ENCODE measurements at places on chromosomes 2 and 18. TPM values are rescaled to one million over a fixed set of nuclear protein-coding genes. Genes with fewer than 3 reads are reported as not detected.

The AQP12A gene
- total RNA-seq, result not detected

The CDK5R2 gene
- not detected for total RNA-seq

The RRM2 gene
- 222 TPM for total RNA-seq

The SERPINB7 gene
- total RNA-seq, result not detected

The RNF125 gene
- total RNA-seq, result 43.3 TPM

The DTNB gene
- 31.2 TPM for total RNA-seq

The TRAF3IP1 gene
- 7.0 TPM for total RNA-seq

The ATP9B gene
- 24.1 TPM for total RNA-seq

The DNAJC5G gene
- total RNA-seq, result not detected

The KIDINS220 gene
- total RNA-seq, result 39.6 TPM

The CEP192 gene
- total RNA-seq, result 36.6 TPM

The RESP18 gene
- not detected for total RNA-seq

The PMAIP1 gene
- 96.5 TPM for total RNA-seq

The UPP2 gene
- not detected for total RNA-seq

The C2orf80 gene
- total RNA-seq, result not detected

DNA sequence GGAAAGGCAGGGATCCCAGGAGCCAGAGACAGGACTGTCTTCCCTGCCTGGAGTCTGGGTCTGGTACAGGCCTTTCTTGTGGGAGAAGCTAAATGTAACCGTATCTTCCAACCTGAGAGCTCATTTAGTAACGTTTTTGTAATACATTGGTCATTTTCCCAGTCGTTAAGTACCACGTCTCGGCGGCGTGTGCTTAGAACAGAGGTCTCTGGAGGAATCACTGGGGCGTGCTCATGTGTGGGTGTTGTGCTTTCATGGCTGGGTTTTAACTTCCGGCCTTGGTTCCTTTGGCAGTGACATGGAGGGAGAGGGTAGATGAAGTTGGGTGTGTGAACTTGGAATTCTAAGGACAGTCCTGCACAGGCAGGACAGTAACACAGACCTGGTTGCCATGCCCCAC is 79.7 kb downstream of the NCK2 start:
- DNase-seq, result no peak

- DNase-seq, result no peak
Measured at GRCh38 chr2:223047260-223047761, 4.7 kb upstream of the KCNE4 start.

GRCh38 chr18:13390711-13391110 is 172.2 kb downstream of the LDLRAD4 start:
- DNase-seq, result no peak

DNA sequence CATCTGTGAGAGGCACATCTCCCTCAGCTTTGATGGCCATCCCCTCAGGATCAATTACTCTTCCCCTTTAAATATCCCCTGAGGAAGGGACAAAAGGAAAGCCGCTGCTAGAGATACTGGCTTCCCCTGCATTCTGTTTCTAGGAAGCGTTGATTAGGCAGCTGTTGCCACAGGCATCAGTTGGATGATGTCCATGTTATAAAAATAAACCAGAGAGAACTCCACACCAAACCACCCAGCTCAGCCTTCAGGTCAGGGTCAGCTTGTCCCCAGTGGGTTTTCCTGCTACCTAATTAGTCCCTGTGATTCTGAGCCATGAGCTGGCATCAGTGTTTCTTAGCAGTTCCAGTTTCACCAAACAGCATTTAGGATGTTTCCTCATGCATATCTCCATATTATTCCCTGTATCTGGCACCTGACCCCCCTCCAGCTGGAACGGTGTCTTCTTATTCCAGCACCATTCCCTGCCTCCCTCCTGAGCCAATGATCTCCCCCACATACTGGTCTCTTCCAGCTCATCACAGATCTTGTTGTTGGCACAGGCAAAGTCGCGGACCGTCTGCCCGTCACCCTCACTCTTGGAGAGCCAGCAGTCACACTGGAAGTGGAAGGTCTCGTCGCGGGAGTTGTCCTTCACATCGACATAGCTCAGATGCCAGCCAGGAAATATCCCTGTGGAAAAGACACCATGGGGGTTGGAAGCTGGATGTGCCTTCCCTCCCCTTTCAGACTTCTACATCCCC is 168.4 kb downstream of the LOXHD1 start:
- no peak for DNase-seq

DNA sequence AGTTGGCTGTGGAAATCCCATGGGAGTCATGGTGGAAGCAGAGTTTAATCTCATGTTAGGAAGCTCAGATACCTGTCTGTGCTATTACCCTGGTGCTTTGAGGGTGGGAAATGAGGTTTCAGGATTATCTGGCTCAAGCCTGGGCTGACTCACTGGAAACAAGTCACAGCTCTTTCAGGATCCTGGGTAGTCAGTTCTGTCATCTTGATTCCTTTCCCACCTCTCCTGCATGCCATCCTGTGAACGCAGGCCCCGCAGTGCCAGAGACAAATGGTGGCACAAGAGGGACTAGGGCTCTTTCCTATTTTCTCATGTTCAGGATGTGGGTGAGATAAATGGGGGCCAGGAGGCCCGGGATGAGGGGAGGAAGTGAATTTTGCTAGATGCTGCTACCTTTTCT is 3.7 kb upstream of the FAM136A start:
- DNase-seq, result no peak

- DNase-seq, result no peak
Measured at GRCh38 chr2:47230418-47230817, 75.3 kb upstream of the STPG4 start.

- no peak for DNase-seq
Measured at GRCh38 chr18:61333746-61334490, 688 bp downstream of the CDH20 start.

GRCh38 chr2:185802926-185803325 is 64.3 kb downstream of the FSIP2 start:
- no peak for DNase-seq

DNA sequence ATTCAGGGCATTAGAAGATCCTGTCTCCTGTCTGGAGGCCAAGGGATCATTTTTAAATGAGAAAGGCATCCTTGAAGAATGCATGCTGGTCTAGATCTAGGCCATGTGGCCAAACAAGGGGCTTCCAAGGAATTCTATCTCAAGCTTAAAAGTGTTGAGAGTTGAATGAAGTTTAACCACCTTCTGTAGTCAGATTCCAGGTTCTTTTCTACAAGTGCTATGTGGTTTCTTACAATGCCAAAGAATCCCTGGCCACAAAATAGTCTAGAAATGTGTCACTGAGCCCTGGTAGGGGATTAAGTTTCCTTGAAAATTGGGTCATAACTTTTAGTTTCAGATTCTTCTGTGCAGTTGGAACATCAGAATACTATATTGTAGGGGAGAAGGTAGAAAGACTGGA is 640.7 kb upstream of the ACVR2A start:
- no peak for DNase-seq

GRCh38 chr2:37558623-37559022 is 112.8 kb downstream of the CDC42EP3 start:
- no peak for DNase-seq

DNA sequence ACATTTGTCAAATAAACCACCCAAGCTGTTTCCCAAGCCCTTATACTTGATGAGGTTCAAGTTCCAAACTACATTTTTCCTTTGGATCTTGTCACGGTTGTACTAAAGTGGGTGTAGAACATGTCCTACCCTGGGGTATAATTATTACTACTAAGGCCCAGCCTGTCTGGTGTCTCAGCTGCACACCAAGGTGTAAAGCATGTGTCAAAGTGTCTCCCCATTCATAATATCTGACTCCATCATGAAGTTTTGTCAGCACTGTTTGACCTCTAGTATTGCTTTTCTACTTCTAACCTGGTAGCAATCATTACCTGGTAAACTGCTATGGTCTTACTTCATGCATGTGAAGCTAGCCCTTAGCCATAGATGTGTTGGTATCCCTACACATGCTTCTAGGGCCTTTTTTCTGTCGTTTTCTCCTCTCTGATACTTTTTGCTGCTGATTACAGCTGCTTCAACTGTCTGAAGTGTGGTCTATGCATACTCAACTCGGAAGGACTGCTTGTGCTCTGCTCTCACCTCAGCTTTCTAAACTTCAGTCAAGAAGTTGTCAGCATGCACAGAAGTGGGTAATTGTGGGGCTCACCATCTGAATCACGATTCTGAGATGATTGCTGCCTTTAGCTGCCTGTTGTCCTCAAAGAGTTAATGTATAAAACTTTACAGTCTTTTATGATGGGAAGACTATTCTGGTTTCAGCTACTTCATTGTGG is 445.7 kb upstream of the TRIB2 start:
- DNase-seq, result peak; percentile 55

DNA sequence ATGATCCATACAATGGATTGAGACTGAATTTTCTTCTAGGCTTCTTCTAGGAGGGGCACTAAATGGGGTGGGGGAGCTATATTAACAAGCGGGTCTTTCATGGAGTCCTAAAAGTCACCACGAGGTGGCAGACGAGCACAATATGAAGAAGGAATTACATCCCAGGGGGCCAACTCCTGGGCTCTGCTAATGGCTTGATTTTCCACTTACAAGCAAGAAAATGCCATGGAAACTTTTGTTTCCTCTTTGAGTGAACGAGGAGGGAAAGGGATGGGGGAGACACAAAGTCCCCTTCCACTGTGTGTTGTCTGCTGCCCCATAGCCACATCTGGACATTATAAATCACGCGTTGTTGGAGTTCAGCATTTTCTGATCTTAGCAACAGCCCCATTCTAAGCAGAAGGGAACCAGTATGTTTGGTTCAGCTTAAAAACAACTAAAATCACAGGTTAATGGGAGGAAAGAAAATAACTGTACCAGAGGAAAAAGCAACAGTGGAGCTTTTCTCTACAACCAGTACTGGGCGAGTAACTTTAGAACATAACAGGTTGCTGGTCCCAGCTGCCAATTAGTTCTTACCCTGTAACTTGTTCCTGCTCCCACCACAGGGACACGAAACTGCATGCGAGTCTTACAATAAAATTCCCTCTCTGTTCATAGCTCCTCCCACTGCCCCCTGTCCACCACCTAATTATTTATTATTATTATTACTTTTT is 285.0 kb upstream of the PARD3B start:
- DNase-seq, result peak; percentile 49

GRCh38 chr2:39642051-39642718 is 23.5 kb upstream of the TMEM178A start:
- no peak for DNase-seq

DNA sequence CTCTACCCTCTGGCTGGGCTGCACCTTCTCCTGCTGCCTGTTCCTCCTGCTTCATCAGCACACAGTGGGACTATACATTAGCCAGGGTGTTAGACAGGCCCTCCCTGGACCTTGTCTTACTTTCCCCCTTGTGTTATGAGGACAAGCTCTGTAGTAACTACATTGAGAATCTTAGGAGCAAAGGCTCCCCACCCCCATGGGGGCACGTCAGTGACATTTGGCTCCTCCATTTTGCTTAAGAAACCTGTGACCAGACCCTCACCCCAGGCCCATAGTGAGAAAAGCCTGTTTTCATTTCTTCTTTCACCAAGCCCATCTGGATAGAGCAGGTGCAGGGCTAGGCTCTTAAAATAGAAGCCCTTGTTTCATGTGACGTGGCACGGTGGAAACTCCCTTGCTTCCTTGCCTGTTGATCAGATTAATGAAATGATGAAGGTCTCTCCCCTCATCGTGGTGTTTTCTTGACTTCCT is 146.7 kb downstream of the RPIA start:
- no peak for DNase-seq

DNA sequence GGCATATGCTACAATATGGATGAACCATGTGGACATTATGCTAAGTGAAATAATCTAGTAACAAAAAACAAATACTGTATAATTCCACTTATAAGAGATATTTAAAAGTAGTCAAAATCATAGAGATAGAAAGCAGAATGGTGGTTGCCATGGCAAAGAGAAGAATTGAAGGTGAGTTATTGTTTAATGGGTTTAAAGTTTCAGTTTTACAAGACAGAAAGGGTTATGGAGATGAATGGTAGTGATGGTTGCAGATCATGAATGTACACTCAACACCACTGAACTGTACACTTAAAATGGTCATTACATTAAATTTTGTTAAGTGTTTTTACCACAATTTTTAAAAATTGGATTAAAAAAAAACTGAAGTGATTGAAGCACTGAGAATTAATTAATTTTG is 298.2 kb upstream of the ZC3H15 start:
- no peak for DNase-seq

DNA sequence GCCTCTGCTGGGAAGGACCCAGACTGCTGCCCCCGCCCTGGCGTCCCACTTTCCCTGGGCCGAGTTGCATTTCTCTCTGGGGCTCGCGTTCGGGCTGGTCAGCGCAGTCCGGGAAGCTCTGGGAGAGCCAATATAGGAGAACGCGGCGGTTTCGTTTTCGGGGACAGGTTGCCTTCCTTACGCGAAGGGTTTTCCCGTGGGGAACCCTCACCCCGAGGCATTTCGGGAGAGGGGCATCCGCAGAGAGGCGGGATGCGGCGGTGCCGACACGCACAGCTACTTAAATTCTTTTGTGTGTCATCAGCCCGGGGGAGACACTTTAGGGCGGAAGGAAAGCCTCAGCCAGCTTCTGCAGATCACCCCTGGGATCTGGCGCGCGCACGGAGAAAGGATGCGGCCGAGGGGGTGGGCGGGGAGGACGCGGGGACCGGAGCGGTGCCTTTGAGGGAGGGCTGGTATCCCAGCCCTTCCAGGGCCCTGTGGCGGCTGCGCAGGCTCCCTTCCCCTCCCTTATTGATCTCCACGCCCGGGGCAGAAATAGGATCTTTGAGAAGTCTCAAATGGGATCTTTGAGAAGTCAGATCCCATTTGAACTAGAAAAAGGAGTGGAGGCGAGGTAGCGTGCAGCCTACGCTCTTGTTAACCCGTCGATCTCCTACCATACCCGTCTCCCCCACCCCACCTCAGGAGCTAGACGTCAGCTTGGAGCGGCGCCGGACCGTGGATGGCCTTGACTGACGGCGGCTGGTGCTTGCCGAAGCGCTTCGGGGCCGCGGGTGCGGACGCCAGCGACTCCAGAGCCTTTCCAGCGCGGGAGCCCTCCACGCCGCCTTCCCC is 1.2 kb downstream of the GATA6 start:
- DNase-seq, result peak; percentile 27

GRCh38 chr2:129868151-129868550 is 111.3 kb upstream of the RAB6C start:
- DNase-seq, result no peak

DNA sequence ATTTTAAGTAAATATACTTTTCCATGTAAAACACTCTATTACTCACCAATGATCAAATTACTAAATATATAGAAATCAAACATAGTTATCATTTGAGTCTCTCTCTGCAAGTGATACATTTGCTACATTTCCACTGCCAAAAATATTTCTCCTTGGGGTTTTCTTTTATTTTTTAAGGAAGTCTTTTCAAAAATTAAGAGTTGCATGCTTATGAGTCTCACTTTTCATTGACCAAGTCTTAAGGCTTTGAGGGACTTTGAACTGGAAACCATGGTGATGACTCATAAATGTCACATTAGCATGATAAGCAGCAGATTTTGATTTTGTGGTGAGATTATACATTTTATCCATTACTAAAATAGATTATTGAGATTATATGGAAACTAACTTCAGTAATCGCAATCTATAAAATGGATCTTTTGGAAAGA is 152.9 kb downstream of the FAM124B start:
- DNase-seq, result no peak

- DNase-seq, result no peak
Measured at GRCh38 chr2:43168016-43168369, 58.4 kb downstream of the ZFP36L2 start.
